ENCODE measurements at places on chromosomes 11 and 22.

DNA sequence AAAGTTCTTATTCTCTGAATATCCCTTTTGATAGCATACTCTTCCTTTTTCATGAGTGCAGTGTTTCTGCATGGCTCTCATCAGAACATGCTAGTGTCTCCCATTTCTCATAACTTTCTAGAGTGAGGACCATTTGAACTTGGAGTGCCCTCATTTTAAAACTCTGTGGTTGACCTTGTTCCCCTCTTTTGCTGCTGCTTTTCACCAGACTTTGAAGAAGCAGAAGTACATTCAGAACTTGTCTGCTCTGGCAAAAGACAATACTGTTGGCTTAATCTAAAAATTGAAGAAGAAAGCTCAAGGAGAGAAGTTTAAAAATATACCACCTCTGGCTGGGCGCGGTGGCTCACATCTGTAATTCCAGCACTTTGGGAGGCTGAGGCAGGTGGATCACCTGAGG lies 35.0 kb downstream of the PPARA start:
- no peak for DNase-seq

DNA sequence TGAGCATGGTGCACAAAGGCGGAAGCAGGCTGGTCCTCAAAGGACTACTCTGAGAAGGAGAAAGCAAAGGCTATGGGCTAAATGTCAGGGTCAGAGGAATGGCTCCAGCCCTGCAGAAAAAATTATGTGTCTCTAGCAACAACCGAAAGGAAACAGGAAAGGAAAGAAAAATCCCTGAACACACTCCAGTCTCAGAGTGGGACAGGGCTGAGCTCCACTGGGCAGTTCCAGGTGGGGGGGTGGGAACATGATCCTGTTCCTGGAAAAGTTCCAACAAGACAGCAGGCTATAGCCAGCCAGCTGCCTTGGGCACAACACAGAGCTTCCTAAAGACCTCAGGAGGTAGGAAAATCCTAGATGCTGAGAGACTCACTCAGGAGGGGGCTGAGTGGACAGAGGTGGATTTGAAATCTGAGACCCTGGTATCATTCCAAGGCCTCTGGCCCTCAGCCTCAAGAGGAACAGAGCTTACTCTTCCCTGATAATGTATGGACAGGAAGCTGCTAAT lies 1088.2 kb downstream of the TBC1D22A start:
- DNase-seq = no peak

DNA sequence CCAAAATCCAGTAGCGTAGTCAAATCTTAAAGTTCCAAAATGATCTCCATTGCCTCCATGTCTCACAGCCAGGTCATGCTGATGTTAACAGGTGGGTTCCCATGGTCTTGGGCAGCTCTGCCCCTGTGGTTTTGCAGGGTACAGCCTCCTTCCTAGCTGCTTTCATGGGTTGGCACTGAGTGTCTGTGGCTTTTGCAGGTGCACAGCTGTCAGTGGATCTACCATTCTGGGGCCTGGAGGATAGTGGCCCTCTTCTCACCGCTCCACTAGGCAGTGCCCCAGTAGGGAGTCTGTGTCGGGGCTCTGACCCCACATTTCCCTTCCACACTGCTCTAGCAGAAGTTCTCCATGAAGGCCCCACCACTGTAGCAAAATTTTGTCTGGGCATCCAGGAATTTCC lies 132.8 kb downstream of the KCNC1 start:
- no peak for DNase-seq

- DNase-seq = no peak
Observed at GRCh38 chr11:78371221-78371891, 46.3 kb downstream of the GAB2 start.

- peak; percentile 82 for DNase-seq
Observed at GRCh38 chr11:110566577-110566976, 136.8 kb downstream of the FDX1 start.

- no peak for DNase-seq
Observed at GRCh38 chr11:64590763-64591221, at the start of gene SLC22A12. Gene SLC22A12, plus strand, starts transcription at chr11:64591220. Its CDS starts 337 bp downstream, at chr11:64591557.

DNA sequence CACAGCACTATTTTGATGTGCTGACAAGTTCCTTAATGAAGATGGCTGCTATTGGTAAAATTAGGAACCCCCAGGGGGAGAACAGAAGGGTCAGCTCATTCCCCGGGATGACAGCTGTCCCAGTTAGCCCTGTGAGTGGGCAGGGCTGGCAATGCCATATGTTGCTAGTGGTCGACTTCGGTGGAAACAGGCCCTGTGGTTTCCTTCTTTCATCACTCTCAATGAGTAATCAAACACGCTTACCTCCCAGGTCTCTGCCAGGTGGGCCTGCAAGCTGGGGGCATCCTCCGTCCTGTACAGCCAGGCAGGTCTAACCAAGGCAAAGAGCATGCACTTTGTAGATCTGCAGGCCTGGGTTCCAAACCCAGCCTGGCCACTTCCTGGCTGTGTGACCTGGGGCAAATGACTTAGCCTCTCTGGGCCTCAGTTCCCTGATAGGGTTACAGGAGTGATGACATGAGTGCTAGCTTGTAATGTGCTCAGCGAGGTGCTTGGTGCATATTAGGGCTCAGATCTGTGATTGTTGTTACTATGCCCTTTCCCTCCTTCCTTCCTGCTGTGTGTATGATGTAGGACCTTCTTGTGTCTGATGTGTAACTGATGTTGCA lies 85.2 kb downstream of the TSPAN18 start:
- DNase-seq = no peak

- no peak for DNase-seq
Observed at GRCh38 chr11:65491614-65492386, 7.0 kb upstream of the MALAT1 start.

DNA sequence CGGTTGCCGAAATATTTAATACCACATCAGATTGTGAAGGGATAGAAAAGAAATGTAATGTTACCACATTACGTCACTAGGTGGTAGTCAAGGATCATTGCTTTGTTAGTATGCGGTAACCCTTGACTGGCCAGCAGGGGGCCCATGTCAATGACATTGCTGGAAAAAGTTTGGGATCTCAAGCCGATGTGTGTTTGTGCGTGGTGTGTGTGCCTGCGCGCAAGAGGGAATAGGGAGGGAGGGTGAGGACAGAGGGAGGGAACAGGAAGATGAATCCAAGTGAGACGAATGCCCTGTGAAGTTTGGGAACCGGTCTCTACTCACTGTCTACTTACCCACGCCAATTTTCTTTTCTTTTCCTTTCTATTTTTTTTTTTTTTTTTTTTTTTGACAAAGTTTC lies 10.7 kb upstream of the MRGPRX2 start:
- no peak for DNase-seq
